ENCODE measurements at places on chromosomes 7 and 10.
A peak's percentile ranks its signal among the peaks of the same experiment; 100 is the strongest.

GRCh38 chr10:35399414-35400009 lies 63.2 kb downstream of the CCNY start:
- DNase-seq, result no peak
- H3K27me3 ChIP-seq, result no peaks in the 10 kb centered on the region
- H3K36me3 ChIP-seq, result no peaks in the 10 kb centered on the region
- H3K4me3 ChIP-seq, result no peak overlapping the region
- H3K27ac ChIP-seq, result no peak overlapping the region

- no peak overlapping the region for H3K27ac ChIP-seq
- H3K4me3 ChIP-seq, result no peak overlapping the region
- H3K36me3 ChIP-seq, result peaks cover 9% of the 10 kb centered on the region
- peaks cover 7% of the 10 kb centered on the region for H3K4me1 ChIP-seq
- no peak for DNase-seq
Measured at GRCh38 chr10:96863922-96864543, 31.9 kb downstream of the LCOR start.

- no peaks in the 10 kb centered on the region for H3K27me3 ChIP-seq
- H3K4me3 ChIP-seq, result no peak overlapping the region
- no peaks in the 10 kb centered on the region for H3K4me1 ChIP-seq
- H3K27ac ChIP-seq, result no peak overlapping the region
- H3K36me3 ChIP-seq, result no peaks in the 10 kb centered on the region
Measured at GRCh38 chr10:69769395-69769992, 32.2 kb upstream of the COL13A1 start.

DNA sequence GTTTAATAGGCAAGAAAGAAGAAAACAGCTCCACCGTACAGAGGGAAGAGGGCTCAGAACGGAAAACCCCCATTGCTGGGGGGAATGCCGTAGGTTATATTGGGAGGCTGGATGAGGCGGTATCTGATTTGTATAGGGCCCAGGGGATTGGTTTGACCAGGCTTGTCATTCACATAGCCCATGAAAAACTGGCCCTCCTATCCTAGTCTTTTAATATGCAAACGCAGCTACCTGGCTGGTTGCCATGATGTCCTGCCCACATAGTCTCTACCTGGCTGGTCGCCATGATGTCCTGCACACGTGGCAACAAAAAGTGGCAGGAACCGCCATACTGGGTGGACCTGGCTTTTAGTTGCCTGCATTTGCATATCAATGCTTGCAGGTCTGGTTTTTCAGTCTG lies 84.7 kb downstream of the AUTS2 start:
- no peaks in the 10 kb centered on the region for H3K4me1 ChIP-seq
- no peak overlapping the region for H3K4me3 ChIP-seq
- DNase-seq, result no peak
- no peak overlapping the region for H3K27ac ChIP-seq

DNA sequence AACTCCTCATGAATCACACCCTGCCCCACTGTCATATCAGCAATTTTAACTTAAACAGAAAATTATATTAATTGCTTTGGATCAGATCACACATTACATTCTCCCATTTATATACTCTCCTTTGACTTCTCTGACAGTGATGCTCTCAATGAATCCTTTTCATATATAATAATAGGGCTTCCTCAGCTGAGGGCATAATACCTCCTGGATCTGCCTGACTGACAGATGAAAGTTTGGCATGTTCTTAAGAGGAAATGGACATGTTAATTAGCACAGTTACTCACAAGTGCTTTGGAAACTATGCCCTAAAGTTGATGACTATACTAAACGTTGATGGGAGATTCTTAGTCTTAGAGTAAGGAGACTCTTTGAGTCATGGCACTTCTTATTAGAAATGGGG lies 478.2 kb upstream of the LRRN3 start:
- H3K4me3 ChIP-seq, result no peak overlapping the region
- no peak overlapping the region for H3K27ac ChIP-seq
- no peak for DNase-seq
- H3K27me3 ChIP-seq, result no peaks in the 10 kb centered on the region

DNA sequence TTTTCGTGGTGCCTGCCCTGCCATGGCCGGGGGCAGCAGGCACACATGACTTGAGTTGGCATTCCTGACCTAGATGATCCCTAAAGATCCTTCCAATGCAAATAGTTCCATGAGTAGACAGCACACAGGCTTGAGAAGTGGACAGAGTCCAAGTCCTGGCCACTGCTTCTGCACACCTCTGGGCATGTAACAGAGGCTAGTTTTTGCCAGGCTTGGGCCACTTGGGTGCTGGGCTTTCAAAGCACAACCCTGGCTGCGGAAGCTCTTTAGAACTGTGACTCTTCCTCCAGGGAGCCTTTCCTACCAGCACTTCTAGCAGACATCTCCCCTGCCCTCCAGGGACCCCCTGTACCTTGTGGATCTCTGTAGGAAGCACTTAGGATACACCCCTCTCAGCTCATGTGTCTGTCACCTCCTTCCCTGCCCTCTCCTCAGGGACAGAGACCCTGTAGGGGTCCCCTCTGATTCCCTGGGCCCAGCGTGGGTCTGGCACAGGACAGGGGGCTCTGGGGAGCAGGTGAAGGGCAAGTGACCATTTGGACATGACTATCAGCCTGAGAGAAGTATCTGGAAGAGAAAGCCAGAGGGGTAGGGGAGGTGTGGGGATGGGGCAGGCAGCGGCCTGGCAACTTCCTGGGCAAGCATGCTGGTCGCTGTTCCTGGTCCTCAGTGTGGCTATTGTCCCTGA lies 36.2 kb downstream of the ZCCHC24 start:
- H3K36me3 ChIP-seq, result no peaks in the 10 kb centered on the region
- H3K4me3 ChIP-seq, result no peak overlapping the region
- no peaks in the 10 kb centered on the region for H3K27me3 ChIP-seq
- H3K4me1 ChIP-seq, result peaks cover 7% of the 10 kb centered on the region
- no peak for DNase-seq

GRCh38 chr7:110544194-110544593 lies 546.7 kb upstream of the LRRN3 start:
- no peaks in the 10 kb centered on the region for H3K4me1 ChIP-seq
- no peak overlapping the region for H3K27ac ChIP-seq
- no peak overlapping the region for H3K4me3 ChIP-seq
- H3K36me3 ChIP-seq, result no peaks in the 10 kb centered on the region
- H3K27me3 ChIP-seq, result no peaks in the 10 kb centered on the region
- DNase-seq, result no peak

- H3K4me3 ChIP-seq, result no peak overlapping the region
- H3K27me3 ChIP-seq, result no peaks in the 10 kb centered on the region
- H3K27ac ChIP-seq, result no peak overlapping the region
- no peak for DNase-seq
- no peaks in the 10 kb centered on the region for H3K36me3 ChIP-seq
Measured at GRCh38 chr10:77552252-77552651, 85.4 kb downstream of the KCNMA1 start.

GRCh38 chr7:30028749-30029635 lies 780 bp downstream of the PLEKHA8 start:
- peaks cover 14% of the 10 kb centered on the region for H3K4me1 ChIP-seq
- H3K36me3 ChIP-seq, result no peaks in the 10 kb centered on the region
- no peaks in the 10 kb centered on the region for H3K27me3 ChIP-seq
- DNase-seq, result peak; percentile 59
- H3K27ac ChIP-seq, result peak overlapping the region; percentile 52

GRCh38 chr10:76632767-76633051 lies 1004.9 kb downstream of the KCNMA1 start:
- DNase-seq, result no peak
- H3K36me3 ChIP-seq, result no peaks in the 10 kb centered on the region
- no peak overlapping the region for H3K4me3 ChIP-seq
- no peak overlapping the region for H3K27ac ChIP-seq
- H3K27me3 ChIP-seq, result no peaks in the 10 kb centered on the region

DNA sequence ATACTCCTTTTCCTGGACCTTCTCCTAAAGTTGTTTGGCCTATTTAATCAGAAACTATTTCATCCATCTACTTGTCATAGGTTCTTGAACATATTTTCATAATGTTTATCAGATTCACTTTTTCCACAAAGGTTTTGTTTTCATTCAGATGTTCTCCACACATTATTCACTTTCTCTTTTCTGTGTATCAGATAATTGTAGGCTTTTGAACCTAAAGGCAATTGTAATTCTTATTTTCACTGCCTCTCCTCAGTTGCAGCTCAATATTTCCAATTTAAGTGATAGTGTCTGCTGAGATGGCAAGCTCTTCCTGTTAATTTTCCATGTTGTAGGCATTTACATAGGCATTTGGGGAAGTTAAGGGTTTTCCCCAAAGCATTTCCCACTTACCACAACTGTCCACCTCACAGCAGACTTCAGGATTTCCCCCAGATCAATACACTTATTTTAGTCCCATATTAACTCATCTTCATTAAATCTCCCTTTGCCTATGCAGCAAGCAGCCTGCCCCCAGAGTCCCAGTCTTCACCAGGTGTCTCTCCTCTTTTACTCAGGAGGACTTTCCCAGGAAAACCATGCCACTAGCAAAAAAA lies 12.3 kb upstream of the IKZF1 start:
- H3K4me1 ChIP-seq, result no peaks in the 10 kb centered on the region
- no peaks in the 10 kb centered on the region for H3K36me3 ChIP-seq
- H3K4me3 ChIP-seq, result no peak overlapping the region
- H3K27ac ChIP-seq, result no peak overlapping the region

DNA sequence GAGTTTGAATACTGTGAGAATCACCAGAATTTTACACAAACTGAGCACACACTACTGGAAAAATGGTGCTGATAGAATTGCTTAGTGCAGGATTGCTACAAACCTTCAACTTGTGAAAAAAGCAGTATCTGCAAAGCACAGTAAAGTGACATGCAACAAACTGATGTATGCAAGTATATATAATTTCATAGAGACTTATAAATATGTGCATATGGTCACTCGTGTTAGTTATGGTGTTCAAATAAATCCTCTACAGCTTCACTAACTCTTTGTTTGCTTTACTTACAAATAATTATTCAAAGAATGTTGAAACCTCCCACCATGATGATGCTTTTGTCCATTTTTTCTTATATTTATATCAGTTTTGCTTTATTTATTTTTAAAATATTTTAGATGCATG lies 1130.9 kb upstream of the CELF2 start:
- no peak overlapping the region for H3K4me3 ChIP-seq
- H3K27ac ChIP-seq, result no peak overlapping the region
- H3K4me1 ChIP-seq, result no peaks in the 10 kb centered on the region
- no peak for DNase-seq
- no peaks in the 10 kb centered on the region for H3K36me3 ChIP-seq

- no peak for DNase-seq
- no peak overlapping the region for H3K27ac ChIP-seq
- H3K4me3 ChIP-seq, result no peak overlapping the region
- no peaks in the 10 kb centered on the region for H3K27me3 ChIP-seq
Measured at GRCh38 chr7:68576366-68576765, 1021.9 kb upstream of the AUTS2 start.

- H3K36me3 ChIP-seq, result no peaks in the 10 kb centered on the region
- no peak overlapping the region for H3K4me3 ChIP-seq
- peak; percentile 43 for DNase-seq
- H3K4me1 ChIP-seq, result peaks cover 6% of the 10 kb centered on the region
- H3K27me3 ChIP-seq, result no peaks in the 10 kb centered on the region
Measured at GRCh38 chr7:98420966-98421612, 20.2 kb upstream of the BAIAP2L1 start.

- H3K36me3 ChIP-seq, result no peaks in the 10 kb centered on the region
- DNase-seq, result no peak
- H3K27me3 ChIP-seq, result no peaks in the 10 kb centered on the region
- H3K27ac ChIP-seq, result no peak overlapping the region
Measured at GRCh38 chr10:17785276-17785930, 23.7 kb upstream of the MRC1 start.

- H3K4me3 ChIP-seq, result no peak overlapping the region
- no peaks in the 10 kb centered on the region for H3K27me3 ChIP-seq
- no peak overlapping the region for H3K27ac ChIP-seq
- no peaks in the 10 kb centered on the region for H3K36me3 ChIP-seq
Measured at GRCh38 chr7:140497241-140497769, 18.0 kb upstream of the MKRN1 start.

GRCh38 chr10:64116707-64117106 lies 595.5 kb downstream of the REEP3 start:
- no peak for DNase-seq
- no peaks in the 10 kb centered on the region for H3K36me3 ChIP-seq
- H3K4me1 ChIP-seq, result no peaks in the 10 kb centered on the region
- no peak overlapping the region for H3K4me3 ChIP-seq
- no peaks in the 10 kb centered on the region for H3K27me3 ChIP-seq

- H3K27me3 ChIP-seq, result peaks cover 52% of the 10 kb centered on the region
- H3K36me3 ChIP-seq, result no peaks in the 10 kb centered on the region
- no peak within 1 kb of the TSS for H3K4me3 ChIP-seq
- peaks cover 14% of the 10 kb centered on the region for H3K4me1 ChIP-seq
Measured at GRCh38 chr7:37916673-37917660, at the start of gene SFRP4. Gene SFRP4, minus strand, starts transcription at chr7:37916817. Its CDS starts 280 bp downstream, at chr7:37916537.

DNA sequence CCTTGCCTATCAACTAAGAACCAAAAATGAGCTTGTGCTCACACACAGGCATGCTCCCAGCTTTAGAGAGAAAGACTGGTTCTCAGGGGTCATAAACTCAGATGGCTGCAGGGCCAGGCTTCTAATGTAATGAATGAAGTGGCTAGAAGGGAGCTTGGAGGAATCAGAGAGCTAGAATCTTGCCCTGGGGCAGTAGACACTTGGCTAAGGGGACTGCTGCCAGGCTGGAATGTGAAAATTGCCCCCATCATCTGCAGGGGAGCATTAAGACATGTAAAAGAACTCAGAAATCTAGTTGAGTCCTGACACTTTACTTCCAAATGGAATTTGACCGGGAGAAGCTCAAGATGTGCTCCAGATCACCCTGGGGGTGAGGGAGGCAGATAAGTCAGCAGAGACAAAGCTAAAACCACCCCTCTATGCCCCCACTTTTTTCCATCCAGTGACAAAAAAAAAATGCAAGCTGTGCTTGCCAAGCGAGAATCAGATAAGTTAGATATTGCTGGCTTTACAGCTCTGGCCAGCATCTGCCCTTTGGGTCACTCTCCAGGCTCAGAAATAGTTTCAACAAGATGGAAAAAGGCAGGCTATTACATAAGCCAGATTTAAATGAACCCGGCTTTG lies 2.3 kb upstream of the SLC16A9 start:
- no peak overlapping the region for H3K4me3 ChIP-seq
- peaks cover 14% of the 10 kb centered on the region for H3K27me3 ChIP-seq
- H3K4me1 ChIP-seq, result peaks cover 9% of the 10 kb centered on the region
- DNase-seq, result no peak

DNA sequence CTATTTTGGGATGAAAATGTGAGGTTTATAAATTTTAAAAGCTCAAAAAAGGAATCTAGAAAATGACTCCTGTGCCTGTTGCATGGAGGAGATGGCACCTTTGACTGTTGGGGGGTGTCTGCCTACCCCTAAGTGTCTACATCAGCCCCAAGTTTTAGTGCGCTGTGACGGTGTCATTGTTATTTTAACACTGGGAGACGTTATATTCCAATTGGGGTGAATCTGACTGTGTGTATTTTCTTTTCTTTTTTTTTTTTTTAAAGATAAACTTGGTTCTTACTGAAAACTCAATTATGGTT lies 517 bp downstream of the SRGN start:
- peak overlapping the region; percentile 59 for H3K4me3 ChIP-seq
- peaks cover 56% of the 10 kb centered on the region for H3K4me1 ChIP-seq
- peak overlapping the region; percentile 98 for H3K27ac ChIP-seq
- peak; percentile 59 for DNase-seq
- no peaks in the 10 kb centered on the region for H3K27me3 ChIP-seq

GRCh38 chr7:50978633-50979215 lies 196.0 kb upstream of the GRB10 start:
- H3K27ac ChIP-seq, result no peak overlapping the region
- H3K36me3 ChIP-seq, result no peaks in the 10 kb centered on the region
- DNase-seq, result no peak
- peaks cover 7% of the 10 kb centered on the region for H3K27me3 ChIP-seq

GRCh38 chr10:132684164-132684891 lies 101.6 kb downstream of the NKX6-2 start:
- H3K4me3 ChIP-seq, result no peak overlapping the region
- DNase-seq, result peak; percentile 46
- no peaks in the 10 kb centered on the region for H3K36me3 ChIP-seq
- H3K27me3 ChIP-seq, result no peaks in the 10 kb centered on the region
- peaks cover 20% of the 10 kb centered on the region for H3K4me1 ChIP-seq

Data from CD4-positive, alpha-beta T cell (primary cell).